ENCODE measurements at places on chromosomes 16 and 17.

- DNase-seq = no peak
These were observed 19.0 kb downstream of the SLC7A6 start for GRCh38 chr16:68283346-68283745.

GRCh38 chr16:87243478-87243877 is 73.7 kb downstream of the C16orf95 start:
- no peak for DNase-seq

DNA sequence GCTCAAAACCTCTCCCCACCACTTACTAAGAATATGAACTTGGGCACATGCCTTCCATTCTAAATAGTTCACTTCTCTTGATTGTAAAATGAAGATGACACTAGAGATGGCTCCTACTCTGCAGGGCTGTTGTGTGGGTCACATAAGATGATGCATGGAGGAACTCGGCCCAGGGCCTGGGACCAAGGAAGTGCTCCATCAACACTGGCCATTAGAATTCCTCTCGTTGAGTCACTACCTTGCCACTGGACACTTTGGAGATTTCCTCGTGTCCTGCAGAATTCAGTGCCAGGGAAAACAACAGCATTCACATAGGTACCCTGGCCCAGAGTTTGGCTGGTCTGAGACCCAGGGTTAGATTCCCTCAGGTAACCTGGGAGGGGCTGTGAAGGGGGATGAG is 18.6 kb downstream of the HNF1B start:
- no peak for DNase-seq

- no peak for DNase-seq
These were observed 1.4 kb upstream of the WNT3 start for GRCh38 chr17:46819906-46820351.

All from CD4-positive, alpha-beta memory T cell (primary cell).